NCI-H510A treated with DMSO at 0.1 percent for 48 hours (cell line): ENCODE measurements at places on chromosomes 4 and X.

GRCh38 chr4:100938698-100939097 lies 408.6 kb downstream of the PPP3CA start:
- DNase-seq = no peak

DNA sequence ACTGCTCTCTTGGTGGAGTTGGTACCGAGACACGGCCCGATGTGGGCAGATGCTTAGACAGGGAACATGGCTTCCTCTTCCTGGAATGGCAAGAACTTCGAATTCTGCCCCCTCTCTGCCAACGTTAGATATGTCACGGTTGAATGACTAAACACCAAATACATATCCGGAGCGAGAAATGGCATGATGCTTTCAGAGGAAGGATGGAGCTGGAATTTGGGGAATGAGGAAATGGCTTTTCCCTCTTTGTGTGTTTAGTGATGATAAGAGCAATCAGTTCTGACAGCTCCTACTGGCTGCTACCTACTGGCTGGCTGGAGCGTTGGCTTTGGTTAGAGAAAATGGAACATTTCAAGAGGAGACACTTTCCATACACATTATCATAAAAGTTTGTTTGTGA lies 140.0 kb downstream of the DHRSX start:
- no peak for DNase-seq

- DNase-seq = no peak
Observed at GRCh38 chr4:166538491-166539005, 665.5 kb downstream of the TLL1 start.

GRCh38 chr4:141155586-141155985 lies 22.3 kb upstream of the RNF150 start:
- no peak for DNase-seq

DNA sequence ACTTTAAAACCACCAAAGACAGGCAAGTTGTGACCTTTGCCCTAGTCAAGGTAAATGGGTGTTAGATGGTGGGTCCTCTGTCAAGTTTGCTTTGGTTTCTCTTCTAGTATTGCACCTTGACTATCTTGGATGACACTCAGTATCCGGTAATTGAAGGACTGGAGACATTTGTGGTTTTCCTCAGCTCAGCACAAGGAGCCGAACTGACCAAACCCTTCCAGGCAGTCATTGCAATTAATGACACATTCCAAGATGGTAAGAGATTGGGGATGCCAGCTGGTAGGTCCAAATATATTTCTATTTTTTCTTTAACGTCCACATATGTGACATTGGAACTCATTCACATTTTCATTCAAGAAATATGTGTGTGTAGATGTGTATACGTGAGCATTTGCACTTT lies 69.3 kb upstream of the ANXA3 start:
- no peak for DNase-seq

DNA sequence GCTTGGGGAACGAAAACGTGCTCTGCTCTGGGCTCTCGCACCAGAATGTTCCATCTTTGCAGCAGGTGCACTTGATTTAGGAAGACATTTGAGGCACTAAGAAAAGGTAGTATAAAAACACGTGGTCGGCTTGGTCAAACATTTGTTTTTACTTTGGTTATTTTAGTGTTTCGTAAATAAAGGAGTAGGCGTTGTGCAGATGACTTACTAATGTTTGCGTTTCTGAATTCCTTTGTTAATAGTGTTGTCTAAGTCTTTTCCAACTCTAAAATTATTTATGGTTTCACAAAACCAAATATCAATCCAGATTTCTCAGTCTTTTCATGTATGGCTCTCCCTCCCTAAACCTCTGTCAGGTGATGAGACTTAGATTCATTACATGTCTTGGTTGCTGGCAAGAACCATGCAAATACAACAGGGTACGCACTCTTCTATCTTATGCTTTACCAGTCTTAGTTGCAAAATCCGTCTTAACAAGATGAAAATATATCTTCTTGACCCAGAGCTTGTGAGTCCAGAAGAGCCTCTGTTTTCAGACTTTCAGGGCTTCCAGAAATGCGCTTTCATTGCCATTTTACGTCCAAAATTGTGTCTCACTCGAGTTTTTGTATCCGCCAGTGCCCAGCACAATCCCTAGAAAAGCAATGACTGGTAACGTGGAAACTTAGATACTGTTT lies 686 bp downstream of the MTHFD2L start:
- peak; percentile 60 for DNase-seq

DNA sequence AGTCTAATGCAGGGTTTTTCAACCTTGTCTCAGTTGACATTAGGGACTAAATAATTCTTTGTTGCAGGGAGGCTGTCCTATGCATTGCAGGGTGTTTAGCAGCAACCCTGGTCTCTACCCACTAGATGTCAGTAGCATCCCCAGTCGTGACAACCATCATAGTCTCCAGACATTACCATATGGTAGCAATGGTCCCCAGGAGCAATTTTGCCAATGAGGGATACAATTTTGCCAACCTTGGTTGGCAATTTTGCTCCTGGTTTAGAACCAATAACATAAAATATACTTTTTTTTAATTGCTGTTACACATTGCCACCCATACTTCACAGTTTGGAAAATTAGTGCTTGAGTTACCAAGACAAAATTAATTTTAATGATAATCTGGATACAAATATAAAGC lies 6.0 kb downstream of the EREG start:
- DNase-seq = peak; percentile 69

GRCh38 chrX:44785652-44786051 lies 58.2 kb upstream of the DUSP21 start:
- DNase-seq = no peak

DNA sequence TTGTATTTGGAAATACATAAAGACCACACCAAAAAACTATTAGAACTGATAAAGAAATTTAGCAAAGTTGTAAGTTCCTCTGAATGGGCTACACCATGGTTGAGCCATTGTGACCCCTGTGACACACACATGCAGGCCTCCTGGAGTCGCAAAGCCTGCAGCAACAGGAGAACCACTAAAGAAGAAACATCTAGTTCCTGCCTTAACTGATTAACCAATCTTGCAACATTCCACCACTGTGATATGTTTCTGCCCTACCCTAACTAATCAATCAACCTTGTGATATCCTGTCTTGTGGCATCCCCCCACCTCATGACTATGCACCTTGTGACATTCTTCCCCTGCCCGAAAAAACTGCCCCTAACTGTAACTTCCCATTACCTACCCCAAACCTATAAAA lies 401.8 kb downstream of the PRDM5 start:
- DNase-seq = no peak

- no peak for DNase-seq
Observed at GRCh38 chr4:184096561-184097240, 121.0 kb downstream of the ENPP6 start.

DNA sequence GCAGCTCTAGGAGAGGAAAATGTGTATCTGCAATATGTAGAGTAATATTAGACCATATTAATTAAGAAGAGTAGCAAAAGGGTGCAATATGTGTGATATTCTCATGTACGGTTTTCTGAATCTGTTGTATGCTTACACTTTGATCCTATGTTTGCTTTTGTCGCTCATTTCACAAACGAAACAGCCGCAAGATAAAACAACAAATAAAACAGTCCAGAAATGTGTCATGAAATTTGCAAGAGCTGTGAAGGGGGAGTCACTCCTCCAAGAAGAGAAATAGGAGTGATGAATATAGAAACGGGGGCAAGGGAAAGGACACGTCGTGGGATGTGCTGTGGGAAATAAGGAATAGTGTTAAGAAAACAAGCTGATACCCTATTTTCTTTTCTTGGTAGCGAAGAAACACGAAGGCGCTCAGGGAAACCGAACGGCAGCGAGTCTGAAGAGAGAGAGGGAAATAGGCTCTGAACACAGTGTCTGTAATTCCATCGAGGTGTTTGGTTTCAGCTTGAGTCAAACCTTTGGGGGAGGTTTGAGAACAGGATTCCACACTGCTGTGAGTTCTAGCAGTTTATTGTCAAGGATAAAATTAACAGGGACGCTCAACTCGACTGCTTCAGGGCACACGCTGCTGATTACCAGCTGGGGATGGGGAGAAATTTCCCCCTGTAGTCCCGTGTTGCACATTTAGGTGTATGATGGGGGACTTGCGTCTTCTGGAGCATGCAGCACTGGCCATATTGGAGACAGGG lies 595.6 kb upstream of the TENM3 start:
- DNase-seq = peak; percentile 19

DNA sequence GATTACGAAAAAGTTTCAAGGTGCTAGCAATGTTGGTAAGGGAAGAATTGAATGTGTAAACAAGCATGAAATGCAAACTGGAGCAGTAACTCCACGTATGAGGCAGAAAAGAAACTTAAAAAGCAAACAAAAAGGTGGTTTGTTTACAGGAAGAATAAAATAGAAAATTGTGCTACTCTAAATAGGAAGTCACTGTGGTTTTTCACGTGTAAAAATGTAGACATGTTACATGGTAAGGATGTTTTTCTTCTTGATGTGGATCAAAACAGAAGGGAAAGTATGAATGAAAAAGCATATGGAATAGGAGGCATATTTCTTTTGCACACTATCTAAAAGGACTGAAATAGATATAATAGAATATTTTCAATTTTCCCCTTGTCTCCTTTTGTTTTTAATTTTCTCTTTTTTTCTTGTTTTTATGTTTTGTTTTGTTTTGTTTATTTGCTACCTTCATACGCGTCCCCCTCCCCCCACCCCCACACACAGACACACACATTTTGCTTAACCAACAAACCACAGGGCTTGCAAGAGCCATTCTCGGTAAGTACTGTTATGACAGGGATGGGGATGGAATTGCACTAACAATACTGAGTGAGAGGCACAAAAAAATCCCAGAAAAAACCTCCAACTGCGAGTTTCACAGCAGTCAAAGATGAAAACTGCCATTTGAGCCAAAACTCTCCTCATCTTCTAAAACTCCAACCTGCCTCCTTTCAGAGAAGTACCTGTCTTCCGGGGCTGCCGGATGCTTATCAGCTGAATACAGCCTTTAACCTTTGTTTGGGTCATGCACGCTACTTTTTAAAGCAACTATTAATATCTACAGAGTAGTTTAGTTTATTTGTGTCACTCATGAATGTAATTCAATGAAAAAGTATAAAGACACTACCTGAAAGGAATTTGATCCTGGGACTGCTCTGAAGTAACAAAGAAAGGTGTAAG lies 135.8 kb downstream of the IL15 start:
- no peak for DNase-seq

DNA sequence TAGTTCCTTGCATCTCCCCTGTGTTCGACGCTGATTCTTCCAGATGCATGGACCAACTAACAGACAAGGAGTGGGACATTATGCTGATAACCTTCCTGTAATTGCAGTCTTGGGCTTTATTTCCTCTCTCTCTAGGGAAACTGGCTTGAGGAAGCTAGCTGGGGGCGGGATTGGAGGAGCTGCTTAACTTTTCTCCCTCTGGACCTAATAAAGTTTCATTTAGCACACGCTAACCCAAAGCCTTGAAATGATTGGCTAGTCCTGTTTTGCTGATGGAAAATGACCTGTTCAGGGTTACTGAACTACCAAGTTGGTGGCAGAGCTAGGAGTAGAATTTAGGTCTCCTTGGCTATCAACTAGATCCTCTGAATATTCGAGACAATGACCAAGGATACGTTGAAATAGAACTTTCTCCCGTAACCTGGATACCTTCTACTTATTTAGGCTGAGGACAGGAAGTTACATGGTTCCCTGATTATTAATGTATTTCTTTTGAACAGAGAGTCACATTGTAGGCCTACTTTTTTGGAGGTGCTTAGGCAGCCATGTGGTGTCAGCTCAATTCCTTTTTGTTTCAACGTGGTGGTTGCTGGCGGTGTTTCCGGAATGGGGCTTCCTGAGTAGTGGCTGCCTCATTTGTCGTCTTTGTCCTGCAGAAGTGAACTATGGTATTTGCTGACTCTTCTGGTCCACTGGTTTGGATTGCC lies 2.0 kb downstream of the PGK1 start:
- DNase-seq = no peak

- no peak for DNase-seq
Observed at GRCh38 chrX:151780621-151781020, 46.1 kb downstream of the CNGA2 start.

GRCh38 chr4:1246111-1246881 lies 2.6 kb downstream of the CTBP1 start:
- no peak for DNase-seq
